ENCODE measurements at places on chromosomes 4 and X. TPM values are rescaled to one million over a fixed set of nuclear protein-coding genes. Genes with fewer than 3 reads are reported as not detected.
A peak's percentile ranks its signal among the peaks of the same experiment; 100 is the strongest.

The PPP1R2C gene
- total RNA-seq, result not detected

The CFAP99 gene
- total RNA-seq, result not detected

The WDFY3 gene
- total RNA-seq, result 91.4 TPM

- H3K27ac ChIP-seq, result no peak overlapping the region
- H3K27me3 ChIP-seq, result no peaks in the 10 kb centered on the region
Observed at GRCh38 chrX:141278306-141278705, 36.0 kb upstream of the SPANXC start.

GRCh38 chrX:48028091-48028490, 21.3 kb downstream of the SPACA5 start:
- no peak overlapping the region for H3K4me3 ChIP-seq
- no peaks in the 10 kb centered on the region for H3K36me3 ChIP-seq

The WAS gene
- total RNA-seq, result 0.19 TPM

GRCh38 chr4:124468360-124468759, 244.2 kb downstream of the ANKRD50 start:
- H3K27ac ChIP-seq, result no peak overlapping the region
- H3K4me1 ChIP-seq, result no peaks in the 10 kb centered on the region
- DNase-seq, result no peak
- H3K36me3 ChIP-seq, result peaks cover 9% of the 10 kb centered on the region
- H3K4me3 ChIP-seq, result no peak overlapping the region
- H3K27me3 ChIP-seq, result no peaks in the 10 kb centered on the region

DNA sequence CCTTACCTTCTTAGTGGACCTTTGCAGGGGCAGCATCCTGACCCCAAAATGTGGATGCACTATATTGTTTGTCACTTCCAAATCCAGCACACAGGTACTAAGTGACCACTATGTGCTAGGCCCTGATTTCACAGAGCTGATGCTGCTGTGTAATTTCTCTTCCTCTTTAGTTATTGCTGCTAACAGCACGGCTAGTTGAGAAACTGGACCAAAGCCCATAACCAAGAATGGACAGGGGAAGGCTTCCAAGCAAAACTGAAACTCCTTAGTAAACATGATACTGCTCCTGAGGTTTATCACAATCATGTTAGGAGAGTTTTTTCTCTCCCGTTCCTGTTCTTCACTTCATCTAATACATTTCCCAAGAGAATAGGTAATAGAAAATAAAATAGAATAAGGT, 172.9 kb upstream of the TTC29 start:
- no peak overlapping the region for H3K4me3 ChIP-seq
- peaks cover 6% of the 10 kb centered on the region for H3K36me3 ChIP-seq
- H3K27ac ChIP-seq, result peak overlapping the region; percentile 38
- H3K27me3 ChIP-seq, result no peaks in the 10 kb centered on the region
- H3K4me1 ChIP-seq, result peaks cover 34% of the 10 kb centered on the region
- DNase-seq, result no peak

The PPEF2 gene
- total RNA-seq, result not detected

The RBMXL3 gene
- total RNA-seq, result not detected

The TMPRSS11D gene
- not detected for total RNA-seq

The DNAAF6 gene
- total RNA-seq, result not detected

- no peak overlapping the region for H3K27ac ChIP-seq
- H3K4me3 ChIP-seq, result no peak overlapping the region
- DNase-seq, result no peak
- peaks cover 4% of the 10 kb centered on the region for H3K4me1 ChIP-seq
- peaks cover 8% of the 10 kb centered on the region for H3K27me3 ChIP-seq
Observed at GRCh38 chrX:154748712-154749339, 2.1 kb downstream of the GAB3 start.

Data from osteocyte (in vitro differentiated cells).